Karpas-422 (cell line): ENCODE measurements at places on chromosomes 4 and X. TPM values are rescaled to one million over a fixed set of nuclear protein-coding genes. Genes with fewer than 3 reads are reported as not detected.

GRCh38 chr4:6535706-6536105, 39.3 kb upstream of the MAN2B2 start:
- H3K27me3 ChIP-seq: no peaks in the 10 kb centered on the region
- H3K27ac ChIP-seq: no peak overlapping the region
- H3K36me3 ChIP-seq: no peaks in the 10 kb centered on the region
- DNase-seq: no peak
- no peaks in the 10 kb centered on the region for H3K4me1 ChIP-seq
- no peak overlapping the region for H3K4me3 ChIP-seq

GRCh38 chr4:71266090-71266794, 72.6 kb upstream of the SLC4A4 start:
- H3K27ac ChIP-seq: no peak overlapping the region
- H3K36me3 ChIP-seq: no peaks in the 10 kb centered on the region
- no peaks in the 10 kb centered on the region for H3K4me1 ChIP-seq
- DNase-seq: no peak
- no peak overlapping the region for H3K4me3 ChIP-seq
- no peaks in the 10 kb centered on the region for H3K27me3 ChIP-seq

GRCh38 chr4:2940267-2941137, 22.7 kb downstream of the NOP14 start:
- peaks cover 26% of the 10 kb centered on the region for H3K4me1 ChIP-seq
- H3K4me3 ChIP-seq: no peak overlapping the region
- H3K36me3 ChIP-seq: peaks cover 38% of the 10 kb centered on the region

GRCh38 chr4:42531341-42532030, 125.4 kb downstream of the ATP8A1 start:
- no peak for DNase-seq
- no peaks in the 10 kb centered on the region for H3K27me3 ChIP-seq
- no peaks in the 10 kb centered on the region for H3K4me1 ChIP-seq
- H3K36me3 ChIP-seq: no peaks in the 10 kb centered on the region
- H3K4me3 ChIP-seq: no peak overlapping the region

TBX22 gene
- total RNA-seq: not detected in 2 replicates

ZNF827 gene
- total RNA-seq: 44.6 and 70.4 TPM in 2 replicates

GRCh38 chr4:15410750-15411149, 17.1 kb upstream of the C1QTNF7 start:
- peak; percentile 46 for DNase-seq
- peaks cover 7% of the 10 kb centered on the region for H3K4me1 ChIP-seq
- H3K27me3 ChIP-seq: no peaks in the 10 kb centered on the region
- H3K36me3 ChIP-seq: no peaks in the 10 kb centered on the region
- H3K27ac ChIP-seq: no peak overlapping the region
- no peak overlapping the region for H3K4me3 ChIP-seq

ZDHHC15 gene
- total RNA-seq: not detected in 2 replicates

GRCh38 chrX:46941341-46941740, 29.1 kb downstream of the JADE3 start:
- peaks cover 2% of the 10 kb centered on the region; the same call in 1 of the 2 replicates for H3K4me1 ChIP-seq
- no peaks in the 10 kb centered on the region for H3K27me3 ChIP-seq
- DNase-seq: no peak
- no peaks in the 10 kb centered on the region for H3K36me3 ChIP-seq
- no peak overlapping the region for H3K27ac ChIP-seq
- no peak overlapping the region for H3K4me3 ChIP-seq

- H3K36me3 ChIP-seq: no peaks in the 10 kb centered on the region
- peak; percentile 24 for DNase-seq
- H3K4me1 ChIP-seq: no peaks in the 10 kb centered on the region
These were observed 611.8 kb downstream of the SPOCK3 start for GRCh38 chr4:166622425-166622977.

XKRX gene
- total RNA-seq: not detected in 2 replicates

BRS3 gene
- total RNA-seq: not detected in 2 replicates

RIPPLY1 gene
- total RNA-seq: not detected in 2 replicates

DNA sequence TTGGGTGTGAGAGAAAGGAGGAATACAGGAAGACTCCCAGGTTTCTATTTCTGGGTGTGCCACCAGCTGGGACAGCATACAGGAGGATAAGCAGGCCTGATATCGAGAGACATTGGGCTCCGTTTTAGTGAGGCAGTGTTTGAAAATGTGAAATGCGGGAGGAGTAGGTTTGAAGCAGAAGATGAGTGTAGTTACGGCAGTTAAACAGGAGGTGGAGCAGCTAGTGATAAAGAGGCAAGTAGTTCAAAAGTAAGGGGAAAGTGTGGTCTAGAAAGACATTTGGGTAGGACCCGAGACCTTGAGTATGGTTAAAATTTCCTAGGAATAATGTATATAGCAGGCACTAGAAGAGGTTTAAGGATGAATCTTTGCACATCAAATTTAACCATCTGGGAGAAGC, 42.4 kb downstream of the DCUN1D4 start:
- DNase-seq: peak; percentile 58
- no peak overlapping the region for H3K27ac ChIP-seq
- H3K4me1 ChIP-seq: no peaks in the 10 kb centered on the region
- H3K36me3 ChIP-seq: peaks cover 42% of the 10 kb centered on the region

- no peaks in the 10 kb centered on the region for H3K4me1 ChIP-seq
- no peaks in the 10 kb centered on the region for H3K27me3 ChIP-seq
- H3K27ac ChIP-seq: no peak overlapping the region
These were observed 103.2 kb downstream of the HMX1 start for GRCh38 chr4:8768357-8768999.

- H3K36me3 ChIP-seq: no peaks in the 10 kb centered on the region
- peak; percentile 89 for DNase-seq
- peaks cover 41% of the 10 kb centered on the region for H3K4me1 ChIP-seq
- peak overlapping the region; percentile 54 for H3K27ac ChIP-seq
These were observed 7.8 kb upstream of the CHRNA9 start for GRCh38 chr4:40327340-40327739.

- no peak for DNase-seq
- no peak overlapping the region for H3K4me3 ChIP-seq
- no peaks in the 10 kb centered on the region for H3K27me3 ChIP-seq
These were observed 120.4 kb upstream of the SCML1 start for GRCh38 chrX:17616936-17617335.

DNA sequence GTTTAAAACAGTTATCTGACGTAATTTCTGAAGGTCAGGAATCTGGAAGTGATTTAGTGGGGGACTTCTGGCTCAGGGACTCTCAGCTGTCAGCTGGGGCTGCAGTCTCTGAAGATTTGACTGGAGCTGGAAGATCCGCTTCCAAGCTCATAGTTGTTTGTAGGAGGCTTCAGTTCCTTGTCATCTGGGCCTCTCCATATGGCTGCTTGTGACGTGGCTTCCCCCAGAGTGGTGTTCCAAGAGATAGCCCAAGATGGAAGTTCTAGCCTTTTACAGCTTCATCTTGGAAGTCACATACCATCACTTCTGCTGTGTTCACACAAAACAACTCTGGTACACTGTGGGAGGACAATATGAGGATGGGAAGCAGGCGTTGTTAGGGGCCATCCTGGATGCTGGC, 2.1 kb downstream of the MPC1L start:
- H3K4me1 ChIP-seq: no peaks in the 10 kb centered on the region
- no peaks in the 10 kb centered on the region for H3K27me3 ChIP-seq
- DNase-seq: no peak
- H3K27ac ChIP-seq: no peak overlapping the region

JAKMIP1 gene
- total RNA-seq: not detected in 2 replicates

DNA sequence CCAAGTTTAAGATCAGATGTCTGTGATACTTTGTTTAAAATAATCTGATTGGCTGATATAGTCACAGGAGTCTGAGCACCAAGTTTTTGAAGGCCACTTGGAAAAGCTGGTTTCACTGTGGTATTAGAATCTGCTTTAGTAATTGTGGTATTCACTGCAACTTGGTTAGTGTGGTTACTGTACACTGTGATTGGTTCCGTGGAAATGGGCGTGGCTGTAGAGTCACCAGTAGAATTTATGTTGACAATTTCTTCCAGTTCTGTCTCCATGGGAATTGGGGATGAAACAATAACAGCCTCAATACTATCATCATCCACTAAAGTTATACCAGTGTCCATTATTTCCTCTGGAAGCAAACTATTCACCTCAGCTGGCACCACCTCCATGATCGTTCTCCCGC, 26.2 kb downstream of the LIN54 start:
- H3K36me3 ChIP-seq: no peaks in the 10 kb centered on the region
- no peak overlapping the region for H3K27ac ChIP-seq
- no peaks in the 10 kb centered on the region for H3K4me1 ChIP-seq

DNA sequence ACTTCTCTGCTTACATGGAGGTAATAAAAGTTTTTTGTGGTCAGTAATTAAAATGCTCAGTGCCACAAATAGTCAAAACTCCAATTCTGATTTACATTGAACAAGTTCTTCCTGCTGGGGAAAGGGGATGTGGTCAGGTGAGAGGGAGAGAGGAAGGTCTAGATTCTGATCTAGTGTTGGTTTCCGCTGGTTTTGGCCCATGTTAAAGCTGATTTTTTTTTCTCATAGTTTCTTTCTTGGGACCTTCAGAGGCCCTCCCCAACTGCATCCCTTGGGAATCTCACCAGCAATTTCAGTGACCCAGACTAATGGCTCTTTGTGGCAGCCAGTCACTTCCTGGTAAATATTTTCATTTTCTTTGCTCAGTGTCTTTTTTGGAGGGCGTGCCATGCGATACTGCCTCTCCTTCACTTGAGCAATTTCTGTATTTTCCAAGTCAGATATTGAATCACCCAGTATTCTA, 332.7 kb downstream of the RAPGEF2 start:
- H3K27me3 ChIP-seq: no peaks in the 10 kb centered on the region
- no peak overlapping the region for H3K27ac ChIP-seq
- no peaks in the 10 kb centered on the region for H3K36me3 ChIP-seq
- no peak for DNase-seq
- no peaks in the 10 kb centered on the region for H3K4me1 ChIP-seq

MTTP gene
- total RNA-seq: 0.04 and 0.22 TPM in 2 replicates

HTR2C gene
- total RNA-seq: not detected in 2 replicates

PDGFRA gene
- total RNA-seq: not detected in 2 replicates

DNA sequence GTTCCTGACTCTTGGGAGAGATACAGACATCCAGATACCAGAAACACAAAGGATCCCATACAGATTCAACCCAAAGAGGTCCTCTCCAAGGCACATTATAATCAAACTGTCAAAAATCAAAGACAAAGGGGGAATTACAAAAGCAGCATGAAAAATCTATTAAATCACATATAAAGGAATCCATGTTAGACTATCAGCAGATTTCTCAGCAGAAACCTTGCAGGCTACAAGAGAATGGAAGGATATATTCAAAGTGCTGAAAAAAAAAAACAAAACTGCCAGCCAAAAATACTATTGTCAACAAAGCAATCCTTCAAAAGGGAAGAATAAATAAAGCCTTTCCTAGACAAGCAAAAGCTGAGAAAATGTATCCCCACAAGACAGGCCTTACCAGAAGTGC, 14.8 kb upstream of the ADGRL3 start:
- no peaks in the 10 kb centered on the region for H3K27me3 ChIP-seq
- no peaks in the 10 kb centered on the region for H3K4me1 ChIP-seq
- DNase-seq: no peak
- no peak overlapping the region for H3K27ac ChIP-seq

DNA sequence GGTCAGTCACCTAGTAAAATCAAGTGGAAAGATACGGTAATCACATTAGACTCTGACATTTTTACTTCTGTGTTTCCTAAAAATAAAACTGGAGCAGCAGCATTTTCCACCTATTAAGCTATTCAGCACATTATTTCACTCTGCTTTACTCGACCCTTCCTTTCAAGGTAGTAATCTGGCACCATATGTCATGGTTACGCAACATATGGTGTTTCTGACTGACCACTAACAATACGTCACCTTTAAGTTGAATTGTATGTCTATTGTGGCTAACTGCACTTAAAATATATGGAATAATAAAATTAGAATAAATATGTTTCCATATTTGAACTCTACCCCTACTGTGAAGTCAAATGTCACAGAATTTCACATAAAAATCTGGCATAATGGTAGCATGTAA, 168.8 kb downstream of the CDS1 start:
- H3K36me3 ChIP-seq: no peaks in the 10 kb centered on the region
- no peak for DNase-seq
- no peaks in the 10 kb centered on the region for H3K27me3 ChIP-seq
- H3K4me1 ChIP-seq: no peaks in the 10 kb centered on the region

DNA sequence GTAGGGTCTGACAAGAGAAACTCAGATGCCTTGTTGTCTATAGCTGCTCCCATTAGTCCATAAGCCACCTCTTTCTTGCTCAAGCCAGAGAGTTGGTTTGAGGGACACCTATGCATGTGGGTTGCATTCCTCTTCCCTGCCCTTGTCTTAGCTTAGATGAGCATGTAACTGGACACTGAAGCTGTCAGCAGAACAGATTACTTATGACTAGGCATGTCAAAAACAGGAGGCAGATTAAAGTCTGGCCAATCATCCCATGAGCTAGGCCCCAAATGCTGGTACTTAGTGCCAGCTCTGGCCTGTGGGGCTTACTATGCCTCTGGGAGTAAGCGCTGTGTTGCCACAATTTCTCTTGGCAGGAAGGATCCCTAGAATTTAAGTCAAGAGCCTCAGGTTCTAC, 215.2 kb downstream of the AR start:
- no peaks in the 10 kb centered on the region for H3K27me3 ChIP-seq
- DNase-seq: no peak
- H3K36me3 ChIP-seq: no peaks in the 10 kb centered on the region

DNA sequence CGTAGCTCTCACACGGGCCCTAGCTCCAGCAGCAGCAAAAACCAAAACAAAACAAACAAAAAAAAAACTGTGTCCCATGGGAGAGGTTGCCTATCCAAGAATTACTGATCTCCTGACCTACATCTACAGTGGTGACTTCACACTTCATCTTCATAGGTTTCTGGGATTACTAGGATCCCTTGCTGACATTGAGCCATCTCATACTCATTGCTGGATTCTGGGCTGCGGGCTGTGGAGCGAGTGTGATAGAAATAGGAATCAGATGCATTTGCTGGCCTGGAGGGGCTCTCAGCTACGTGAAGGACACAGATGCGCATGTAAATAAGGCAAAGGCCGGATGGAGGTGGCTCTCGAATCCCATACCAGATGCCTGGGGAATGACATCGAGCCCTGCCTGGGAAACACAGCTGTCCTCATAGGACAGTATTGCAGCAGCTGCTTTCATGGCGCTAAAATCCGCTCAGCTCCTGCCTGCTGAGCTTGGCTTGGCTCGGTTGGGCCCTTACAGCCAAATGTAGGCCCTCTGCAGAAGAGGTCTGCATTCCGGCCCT, 41.7 kb downstream of the CNGA2 start:
- no peaks in the 10 kb centered on the region for H3K27me3 ChIP-seq
- H3K4me3 ChIP-seq: no peak overlapping the region
- H3K27ac ChIP-seq: no peak overlapping the region

GRCh38 chr4:137310593-137311490, 221.5 kb downstream of the PCDH18 start:
- no peaks in the 10 kb centered on the region for H3K27me3 ChIP-seq
- no peak for DNase-seq
- no peak overlapping the region for H3K4me3 ChIP-seq
- no peak overlapping the region for H3K27ac ChIP-seq

GLOD5 gene
- not detected in 2 replicates for total RNA-seq
